ENCODE measurements at places on chromosomes 11 and 22. TPM values are rescaled to one million over a fixed set of nuclear protein-coding genes. Genes with fewer than 3 reads are reported as not detected.

DNA sequence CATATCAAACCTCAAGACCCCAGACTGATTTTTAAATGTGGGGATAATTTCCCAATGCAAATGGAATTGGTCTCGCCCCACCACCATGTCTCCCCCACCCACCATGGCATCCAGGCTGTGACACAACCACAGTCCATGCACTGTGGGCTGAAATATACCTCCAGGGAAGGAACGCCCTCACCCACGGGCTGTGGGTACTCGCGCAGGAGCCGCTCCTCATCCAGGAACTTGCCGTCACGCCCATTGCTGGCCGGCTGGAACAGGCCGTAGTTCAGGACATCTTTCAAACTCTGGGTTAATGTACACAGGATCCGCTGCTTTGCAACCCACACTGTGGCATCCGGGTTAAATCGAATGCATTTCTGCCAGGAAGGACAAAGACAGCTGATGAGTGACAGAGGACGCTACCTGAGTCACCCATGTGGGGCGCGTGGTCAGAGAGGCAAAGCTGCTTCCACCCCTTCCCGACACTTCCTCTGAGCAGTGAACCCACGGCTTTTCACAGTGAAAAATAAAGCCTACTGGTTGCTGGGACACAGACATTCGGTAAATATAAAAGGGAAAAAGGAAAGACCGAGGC is 133.6 kb downstream of the SHANK2 start:
- H3K4me3 ChIP-seq, result no peak overlapping the region
- H3K27ac ChIP-seq, result no peak overlapping the region
- no peak for DNase-seq
- H3K36me3 ChIP-seq, result no peaks in the 10 kb centered on the region
- no peaks in the 10 kb centered on the region for H3K4me1 ChIP-seq

DNA sequence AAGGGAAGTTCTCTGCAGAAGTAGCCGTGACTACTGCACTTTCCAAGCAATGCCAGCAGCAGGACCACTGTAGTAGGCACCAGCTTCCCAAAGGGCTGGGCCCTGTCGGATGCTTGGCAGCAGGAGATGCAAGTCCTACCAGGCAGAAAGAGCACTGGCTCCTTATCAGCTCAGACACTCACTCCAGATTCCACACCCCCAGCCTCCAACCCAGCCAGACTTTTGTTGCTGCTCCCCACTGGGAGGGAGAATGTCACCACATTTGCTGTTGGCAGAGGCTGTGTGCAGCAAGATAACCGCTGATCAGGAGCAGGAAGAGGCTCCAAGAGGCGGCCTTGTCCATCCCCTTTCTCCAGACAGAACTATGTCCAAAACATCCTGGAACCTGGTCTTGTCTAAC is 118.7 kb downstream of the C11orf58 start:
- no peaks in the 10 kb centered on the region for H3K27me3 ChIP-seq
- H3K36me3 ChIP-seq, result no peaks in the 10 kb centered on the region
- DNase-seq, result no peak
- H3K4me3 ChIP-seq, result no peak overlapping the region
- peaks cover 3% of the 10 kb centered on the region for H3K4me1 ChIP-seq

Gene INPPL1
- 74.2 TPM for total RNA-seq

Gene EMID1
- 10.8 TPM for total RNA-seq

Gene PATE2
- not detected for total RNA-seq

GRCh38 chr11:19810852-19811251 is 98.2 kb downstream of the NAV2 start:
- H3K4me3 ChIP-seq, result no peak overlapping the region
- H3K27me3 ChIP-seq, result no peaks in the 10 kb centered on the region
- peaks cover 2% of the 10 kb centered on the region for H3K4me1 ChIP-seq
- no peak overlapping the region for H3K27ac ChIP-seq
- H3K36me3 ChIP-seq, result no peaks in the 10 kb centered on the region

GRCh38 chr22:50298937-50299784 is 8.3 kb downstream of the PLXNB2 start:
- H3K4me3 ChIP-seq, result peak overlapping the region; percentile 25
- DNase-seq, result no peak
- peak overlapping the region; percentile 65 for H3K27ac ChIP-seq
- H3K4me1 ChIP-seq, result peaks cover 64% of the 10 kb centered on the region

GRCh38 chr11:23318670-23319069 is 458.4 kb upstream of the CCDC179 start:
- no peak for DNase-seq
- H3K27ac ChIP-seq, result no peak overlapping the region

DNA sequence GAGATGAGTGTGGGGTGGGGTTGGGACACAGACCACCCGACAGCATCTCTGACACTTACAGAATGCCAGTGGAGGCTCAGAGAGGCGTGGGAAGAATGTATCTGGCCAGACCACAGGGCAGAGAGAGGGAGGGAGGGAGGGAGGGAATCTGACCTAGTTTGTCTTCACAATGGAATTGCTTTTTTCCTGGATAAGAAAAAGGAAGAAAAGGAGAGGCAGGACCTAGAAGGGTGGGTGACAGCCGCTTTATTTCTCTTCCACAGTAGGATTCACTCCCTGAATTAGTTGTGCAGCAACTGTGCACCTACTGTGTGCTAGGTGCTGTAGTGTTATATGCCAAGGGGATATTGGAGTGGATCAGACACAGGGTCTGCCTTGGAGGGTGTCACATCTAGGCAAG is 3.7 kb downstream of the KCNK4 start:
- DNase-seq, result no peak
- H3K36me3 ChIP-seq, result no peaks in the 10 kb centered on the region
- no peak overlapping the region for H3K4me3 ChIP-seq
- H3K27ac ChIP-seq, result no peak overlapping the region
- H3K27me3 ChIP-seq, result peaks cover 5% of the 10 kb centered on the region

- H3K27ac ChIP-seq, result no peak overlapping the region
- no peak for DNase-seq
- H3K27me3 ChIP-seq, result no peaks in the 10 kb centered on the region
- H3K4me1 ChIP-seq, result no peaks in the 10 kb centered on the region
- no peak overlapping the region for H3K4me3 ChIP-seq
- H3K36me3 ChIP-seq, result no peaks in the 10 kb centered on the region
Measured at GRCh38 chr11:74235121-74235520, 64.0 kb downstream of the PPME1 start.

Gene CHST1
- 8.2 TPM for total RNA-seq
